ENCODE measurements at places on chromosomes 1 and 21. TPM values are rescaled to one million over a fixed set of nuclear protein-coding genes. Genes with fewer than 3 reads are reported as not detected.

COQ8A gene
- 19.7 TPM for total RNA-seq

TCHHL1 gene
- not detected for total RNA-seq

TCEANC2 gene
- total RNA-seq = 5.2 TPM

SFT2D2 gene
- 35.8 TPM for total RNA-seq

AMY1C gene
- total RNA-seq = not detected

OLFML3 gene
- total RNA-seq = 177 TPM

TEX38 gene
- total RNA-seq = not detected

ZC3H12A gene
- 6.3 TPM for total RNA-seq

ST7L gene
- total RNA-seq = 12.8 TPM

CD2 gene
- total RNA-seq = not detected

HENMT1 gene
- 4.1 TPM for total RNA-seq

ACTL8 gene
- total RNA-seq = 0.16 TPM

ITPKB gene
- 5.9 TPM for total RNA-seq

NRDC gene
- total RNA-seq = 69.0 TPM

COP1 gene
- total RNA-seq = 38.8 TPM

DCST1 gene
- total RNA-seq = not detected

LPAR3 gene
- total RNA-seq = 21.6 TPM

LUZP1 gene
- total RNA-seq = 13.7 TPM

OPRD1 gene
- total RNA-seq = not detected

LRIG2 gene
- total RNA-seq = 10.7 TPM

CORT gene
- not detected for total RNA-seq

MT1HL1 gene
- total RNA-seq = not detected

RBP7 gene
- total RNA-seq = not detected

SERINC2 gene
- total RNA-seq = 1.1 TPM

ATP1A4 gene
- total RNA-seq = not detected

PCP4L1 gene
- total RNA-seq = not detected

FUBP1 gene
- total RNA-seq = 59.6 TPM

FABP3 gene
- 94.9 TPM for total RNA-seq

TMEM269 gene
- total RNA-seq = not detected

ADGRB2 gene
- total RNA-seq = 10.6 TPM

S100A8 gene
- 0.32 TPM for total RNA-seq

TMEM201 gene
- 1.4 TPM for total RNA-seq

LY9 gene
- not detected for total RNA-seq

PRRC2C gene
- 23.3 TPM for total RNA-seq

MYOM3 gene
- not detected for total RNA-seq

RAB3B gene
- total RNA-seq = 9.6 TPM

Data from bronchial smooth muscle cell (primary cell).